Stimulated activated CD8-positive, alpha-beta memory T cell treated with anti-CD3 and anti-CD28 coated beads, Interleukin-4, amount 100 ng/mL, for 1 hour (primary cell): ENCODE measurements at places on chromosomes 3 and 15.

DNA sequence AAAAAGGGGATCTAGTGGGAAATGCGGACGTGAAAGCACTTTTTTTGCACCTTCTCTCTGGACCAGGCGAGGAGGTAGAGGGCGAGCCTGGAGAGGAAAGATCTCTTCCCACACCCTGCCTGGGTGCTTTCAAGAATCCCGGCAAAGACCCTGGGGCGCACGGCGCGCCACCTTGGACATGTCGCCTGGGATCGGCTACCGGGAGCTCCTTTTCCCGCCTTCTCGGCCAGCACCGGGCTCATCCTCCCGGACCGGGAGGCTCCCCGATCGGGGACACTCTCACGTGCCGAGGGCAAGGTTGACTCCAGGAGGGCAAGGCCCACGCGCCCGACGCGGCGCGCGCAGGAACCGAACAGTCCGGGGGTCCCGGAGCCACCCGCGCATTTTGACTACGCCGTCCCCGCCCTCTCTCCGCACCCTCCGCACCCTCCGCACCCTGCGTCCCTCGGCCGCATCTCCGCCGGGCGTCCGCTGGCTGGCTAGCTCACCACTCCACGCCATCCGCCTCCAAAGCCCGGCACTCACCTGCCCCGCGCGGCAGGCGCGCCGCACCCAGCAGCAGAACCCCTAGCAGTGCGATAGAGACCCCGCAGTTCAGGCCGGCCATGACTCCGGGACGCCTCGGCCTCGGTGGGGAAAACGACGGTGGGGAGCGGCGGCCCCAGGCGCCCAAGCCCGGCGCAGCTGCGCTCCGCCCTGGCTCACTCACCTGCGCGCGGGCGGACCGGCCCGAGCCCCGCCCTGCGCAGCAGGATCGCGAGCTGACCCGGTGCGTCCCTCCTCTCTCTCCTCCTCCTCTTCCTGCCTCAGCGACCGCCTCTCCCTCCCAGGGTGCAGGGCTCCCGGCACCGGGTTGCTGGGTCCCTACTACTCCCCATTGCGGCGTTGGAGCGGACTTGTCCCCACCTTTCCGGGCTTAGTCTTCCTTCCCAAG is at the start of gene CDCP1:
TSS of gene CDCP1 (minus strand) at position 698 of the 934 bp plus-strand sequence. CDS start at position 607, 91 bp downstream.
- DNase-seq = no peak

- no peak for DNase-seq
Observed at GRCh38 chr3:99236576-99236975, 335.1 kb upstream of the DCBLD2 start.

DNA sequence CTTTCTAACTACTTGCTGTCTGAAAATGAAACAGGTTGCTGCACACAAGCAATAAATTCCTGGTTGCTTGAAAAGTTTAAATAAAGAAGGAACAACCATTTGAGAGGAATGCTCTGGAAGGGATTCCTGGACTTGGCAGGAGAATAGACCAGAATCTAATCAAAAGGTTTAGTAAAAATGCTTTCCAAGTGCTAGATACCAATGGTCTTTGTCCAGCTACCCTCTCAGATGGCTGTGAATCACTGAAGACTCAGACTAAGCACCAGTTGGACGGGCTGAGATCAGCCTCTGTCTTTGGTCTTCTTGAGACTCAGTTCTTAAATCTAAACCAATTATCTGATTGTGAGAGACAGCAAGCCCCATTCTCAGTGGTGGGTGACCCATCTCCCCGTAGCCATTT is 27.7 kb upstream of the LPP start:
- no peak for DNase-seq

DNA sequence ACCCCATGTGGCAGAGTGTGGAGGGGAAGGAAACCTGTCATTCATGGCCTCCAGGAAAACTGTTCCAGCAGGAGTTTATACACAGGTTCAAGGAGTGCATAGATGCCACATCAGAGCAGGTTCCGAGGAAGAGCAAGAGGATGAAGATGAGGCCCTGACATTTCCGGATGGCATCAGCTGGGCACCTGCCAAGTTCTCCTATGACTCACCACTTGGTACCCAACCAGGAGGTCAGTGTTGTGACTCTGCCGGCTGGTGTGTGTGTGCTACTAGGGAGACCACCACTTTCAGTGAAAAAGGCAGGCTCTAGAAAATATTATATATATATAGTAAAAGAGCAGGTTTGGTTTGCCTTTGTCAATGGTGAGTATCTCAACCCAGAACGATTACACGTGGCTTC is 69.3 kb downstream of the NTRK3 start:
- no peak for DNase-seq

- DNase-seq = no peak
Observed at GRCh38 chr3:13288732-13289718, 131.1 kb downstream of the NUP210 start.

DNA sequence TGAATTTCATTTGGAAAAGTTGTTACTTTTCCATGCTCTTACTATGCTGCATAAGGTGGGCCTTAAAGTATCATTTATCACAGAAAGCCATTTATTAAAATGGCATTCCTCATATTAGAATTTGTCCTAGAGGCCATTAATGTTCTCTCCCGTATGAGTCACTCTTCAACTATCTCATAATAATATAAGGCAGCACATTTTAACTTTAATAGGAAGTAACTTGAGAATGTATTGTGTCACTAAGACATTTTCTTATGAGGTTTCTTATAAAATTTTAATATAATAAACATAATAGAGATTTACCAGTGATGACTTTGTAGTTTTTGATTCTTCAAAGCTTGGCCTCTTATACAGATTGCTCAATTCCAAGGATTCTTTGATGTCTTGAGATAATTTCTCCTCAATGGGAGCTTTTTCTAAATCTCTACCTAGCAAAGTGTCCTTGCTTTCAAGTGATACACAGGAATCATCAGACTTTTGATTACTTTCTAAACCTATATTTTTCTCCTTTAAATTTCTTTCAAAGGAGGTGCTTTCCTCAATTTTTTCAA is 74.7 kb downstream of the ZBBX start:
- DNase-seq = no peak

DNA sequence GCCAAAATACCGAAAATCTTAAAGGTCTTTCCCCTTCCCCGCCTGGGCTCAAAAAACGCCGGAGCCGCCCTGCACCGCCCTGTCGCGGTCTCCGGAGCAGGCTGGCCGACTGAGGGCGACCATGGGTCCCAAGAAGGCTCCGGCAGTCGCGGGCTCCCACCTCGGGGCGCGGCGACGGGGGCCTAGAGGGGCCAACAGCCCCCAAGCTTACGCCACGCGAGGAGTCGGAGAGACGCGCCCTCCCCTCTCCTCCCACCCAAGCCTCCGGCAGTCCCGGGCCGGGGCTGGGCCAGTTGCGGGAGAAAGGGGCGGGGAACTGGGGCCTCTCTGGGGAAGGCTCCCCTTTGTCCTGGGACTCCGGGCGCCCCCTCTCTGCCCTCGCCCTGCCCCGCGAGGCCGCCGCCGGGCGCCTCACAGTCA is 69.2 kb downstream of the GOLGA8B start:
- no peak for DNase-seq

DNA sequence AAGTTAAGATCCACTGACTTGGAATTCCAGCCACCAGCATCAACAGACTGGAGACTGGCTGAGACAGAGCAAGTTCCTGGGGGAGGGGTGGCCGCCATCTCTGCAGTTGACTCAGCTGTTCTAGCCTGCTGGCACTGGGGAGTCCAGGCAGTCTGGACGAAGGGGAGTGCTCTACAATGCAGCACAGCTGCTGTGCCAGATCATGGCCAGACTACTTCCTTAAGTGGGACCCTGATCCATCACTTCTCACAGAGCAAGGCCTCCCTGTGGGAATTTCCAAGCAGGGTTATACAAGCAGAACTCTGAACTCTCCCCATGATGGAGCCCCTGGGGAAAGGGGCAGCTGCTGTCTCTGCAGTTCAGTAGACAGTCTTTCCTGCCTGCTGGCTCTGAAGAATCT is 35.2 kb downstream of the PYGO1 start:
- no peak for DNase-seq

GRCh38 chr3:14832975-14833722 is 14.4 kb downstream of the FGD5 start:
- DNase-seq = no peak

DNA sequence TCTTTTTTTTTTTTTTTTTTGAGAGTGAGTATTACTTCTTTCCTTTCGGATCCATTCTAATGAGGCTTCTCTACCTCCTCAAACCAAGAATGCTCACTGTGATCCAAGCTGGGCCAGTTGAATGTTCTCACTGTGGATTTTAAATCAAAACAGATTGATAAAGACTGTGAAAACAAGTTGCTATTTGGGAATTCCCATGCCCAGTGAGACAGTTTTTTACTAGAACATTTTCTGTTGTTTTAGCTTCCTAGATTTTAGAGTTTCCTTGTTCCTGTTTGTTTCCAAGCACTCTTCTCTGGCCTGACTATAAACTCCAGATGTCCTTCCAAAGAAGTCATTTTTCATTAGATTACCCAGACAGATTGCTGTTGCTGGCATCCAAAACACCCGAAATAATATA is 60.1 kb upstream of the GALNT15 start:
- DNase-seq = no peak

GRCh38 chr3:5026046-5026362 is 46.8 kb downstream of the BHLHE40 start:
- no peak for DNase-seq

GRCh38 chr3:98764472-98764884 is 1.3 kb downstream of the ST3GAL6 start:
- no peak for DNase-seq

DNA sequence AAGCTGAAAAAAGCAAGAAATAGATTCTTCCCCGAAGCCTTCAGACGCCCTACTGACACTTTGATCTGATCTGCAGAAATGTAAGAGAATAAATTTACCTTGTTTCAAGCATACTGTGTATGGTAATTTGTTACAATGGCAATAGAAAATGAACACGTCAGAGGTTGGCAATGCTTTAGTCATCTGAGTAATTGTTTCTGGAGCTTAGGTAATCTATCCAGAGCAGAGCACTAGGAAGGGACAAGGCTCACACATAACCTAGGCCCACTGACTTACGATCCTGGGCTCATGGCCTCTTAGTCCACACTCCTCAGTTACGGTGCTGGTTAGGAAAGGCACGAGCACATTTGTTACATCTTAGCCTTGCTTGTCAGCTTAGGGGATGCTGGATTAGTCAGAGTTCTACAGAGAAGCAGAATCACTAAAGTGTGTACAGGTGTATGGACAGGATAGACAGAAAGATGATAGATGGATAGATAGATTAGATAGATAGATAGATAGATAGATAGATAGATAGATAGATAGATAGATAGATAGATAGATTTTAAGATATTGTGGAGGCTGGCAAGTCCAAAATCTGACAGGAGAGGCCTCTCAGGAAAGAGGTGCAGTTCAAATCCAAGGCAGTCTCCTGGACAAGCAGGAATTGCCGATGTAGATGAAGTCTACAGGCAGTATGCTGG is 46.8 kb upstream of the TBC1D23 start:
- no peak for DNase-seq

- DNase-seq = no peak
Observed at GRCh38 chr3:37492977-37493471, 318.6 kb upstream of the LRRFIP2 start.

- DNase-seq = no peak
Observed at GRCh38 chr3:18572809-18573208, 147.7 kb upstream of the SATB1 start.

DNA sequence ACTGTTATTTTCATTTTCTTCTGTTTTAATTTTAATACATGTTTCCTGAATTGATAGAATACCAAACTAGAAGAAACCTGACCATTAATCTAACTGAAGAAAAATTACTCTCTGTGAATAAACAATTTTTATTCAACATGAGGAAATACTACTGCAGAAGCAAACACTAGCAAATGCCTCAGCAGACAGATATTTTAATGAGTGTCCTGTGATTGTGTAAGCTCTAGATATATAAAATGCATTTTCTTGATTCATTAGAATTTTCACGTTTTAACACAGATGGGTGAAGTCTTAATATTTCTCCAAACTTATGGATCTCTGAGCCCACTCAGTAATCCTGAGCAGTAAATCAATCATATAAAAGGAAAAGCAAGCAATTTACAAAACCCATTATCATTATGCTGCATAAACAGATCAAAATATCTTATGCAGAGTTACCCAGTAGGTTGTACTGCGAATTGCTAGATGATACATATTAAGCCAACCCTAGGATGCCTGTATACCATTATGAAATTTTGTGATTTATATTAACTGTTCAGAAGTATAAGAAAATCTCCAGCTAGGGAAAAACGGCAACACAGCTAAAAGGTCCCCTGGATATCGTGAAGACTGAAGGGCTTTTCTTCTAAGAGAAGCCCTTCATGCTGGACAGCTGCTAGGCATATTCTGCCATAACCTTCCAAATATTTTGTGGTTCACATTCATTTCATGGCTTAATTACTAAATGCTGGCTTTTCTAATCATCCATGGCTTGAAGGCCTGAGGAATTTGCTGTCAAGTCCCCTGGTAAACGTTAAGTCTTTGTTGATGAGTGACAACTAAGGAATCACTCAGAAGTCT is 157.7 kb upstream of the TGFBR2 start:
- DNase-seq = no peak

- DNase-seq = no peak
Observed at GRCh38 chr3:27724459-27725197, 2.5 kb upstream of the EOMES start.

DNA sequence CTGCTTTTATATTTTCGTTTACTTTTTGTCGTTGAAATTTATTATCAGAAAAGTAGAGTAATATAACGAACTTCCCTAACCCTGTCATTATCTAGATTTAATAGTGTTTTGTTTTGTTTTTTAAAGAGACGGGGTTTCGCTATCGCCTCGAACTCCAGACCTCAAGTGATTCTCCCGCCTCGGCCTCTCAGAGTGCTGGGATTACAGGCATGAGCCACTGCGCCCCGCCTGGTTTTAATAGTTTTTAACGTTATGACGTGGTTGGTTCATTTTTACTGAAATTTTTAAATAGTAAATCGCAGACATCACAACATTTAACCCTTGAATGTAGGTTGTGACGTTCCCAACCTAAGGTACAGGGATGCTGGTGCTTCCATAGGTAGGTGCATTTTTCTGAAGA is 1.0 kb downstream of the NGRN start:
- DNase-seq = no peak

- DNase-seq = no peak
Observed at GRCh38 chr3:65951836-65952505, 86.7 kb downstream of the MAGI1 start.
